ENCODE measurements at places on chromosomes 13 and 19.
A peak's percentile ranks its signal among the peaks of the same experiment; 100 is the strongest.

DNA sequence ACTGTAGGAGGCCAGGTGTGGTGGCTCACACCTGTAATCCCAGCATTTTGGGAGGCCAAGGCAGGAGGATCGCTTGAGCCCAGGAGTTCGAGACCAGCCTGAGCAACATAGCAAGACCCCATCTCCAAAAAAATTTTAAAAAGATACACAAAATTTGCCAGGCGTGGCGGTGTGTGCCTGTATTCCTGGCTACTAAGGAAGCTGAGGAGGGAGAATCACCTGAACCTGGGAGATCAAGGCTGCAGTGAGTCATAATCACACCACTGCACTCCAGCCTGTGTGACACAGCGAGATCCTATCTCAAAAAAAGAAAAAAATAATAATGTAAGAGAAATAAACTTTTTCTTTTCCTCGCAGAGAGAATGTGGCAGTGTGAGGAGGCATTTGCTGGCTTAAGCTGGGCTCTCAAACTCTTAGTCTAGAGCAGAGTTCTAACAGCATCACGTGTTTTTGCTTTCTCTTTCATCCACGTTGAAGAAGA lies 21.1 kb downstream of the FAM187B start:
- no peak for DNase-seq

DNA sequence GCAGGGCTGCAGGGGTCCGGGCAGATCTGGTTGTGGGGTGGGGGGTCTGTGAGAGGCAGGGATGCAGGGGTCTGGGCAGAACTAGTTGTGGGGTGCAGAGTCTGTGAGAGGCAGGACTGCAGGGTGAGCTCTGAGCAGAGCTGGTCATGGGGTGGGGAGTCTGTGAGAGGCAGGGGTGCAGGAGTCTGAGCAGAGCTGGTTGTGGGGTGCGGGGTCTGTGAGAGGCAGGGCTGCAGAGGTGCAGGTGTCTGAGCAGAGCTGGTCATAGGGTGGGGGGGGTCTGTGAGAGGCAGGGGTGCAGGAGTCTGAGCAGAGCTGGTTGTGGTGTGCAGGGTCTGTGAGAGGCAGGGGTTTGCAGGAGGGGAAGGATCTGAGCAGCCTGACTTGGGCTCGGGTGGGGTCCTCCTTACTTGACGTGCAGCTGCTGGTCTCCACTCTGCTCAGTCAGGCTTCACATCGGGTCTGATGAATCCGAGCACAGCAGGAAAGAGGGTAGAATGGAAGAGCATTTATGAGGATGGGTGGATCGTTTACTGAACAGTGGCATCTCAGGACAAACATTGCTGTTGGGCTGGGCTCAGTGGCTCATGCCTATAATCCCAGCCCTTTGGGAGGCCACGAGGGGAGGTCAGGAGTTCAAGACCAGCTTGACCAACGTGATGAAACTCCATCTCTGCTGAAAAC lies 31.2 kb downstream of the IGFL2 start:
- no peak for DNase-seq

DNA sequence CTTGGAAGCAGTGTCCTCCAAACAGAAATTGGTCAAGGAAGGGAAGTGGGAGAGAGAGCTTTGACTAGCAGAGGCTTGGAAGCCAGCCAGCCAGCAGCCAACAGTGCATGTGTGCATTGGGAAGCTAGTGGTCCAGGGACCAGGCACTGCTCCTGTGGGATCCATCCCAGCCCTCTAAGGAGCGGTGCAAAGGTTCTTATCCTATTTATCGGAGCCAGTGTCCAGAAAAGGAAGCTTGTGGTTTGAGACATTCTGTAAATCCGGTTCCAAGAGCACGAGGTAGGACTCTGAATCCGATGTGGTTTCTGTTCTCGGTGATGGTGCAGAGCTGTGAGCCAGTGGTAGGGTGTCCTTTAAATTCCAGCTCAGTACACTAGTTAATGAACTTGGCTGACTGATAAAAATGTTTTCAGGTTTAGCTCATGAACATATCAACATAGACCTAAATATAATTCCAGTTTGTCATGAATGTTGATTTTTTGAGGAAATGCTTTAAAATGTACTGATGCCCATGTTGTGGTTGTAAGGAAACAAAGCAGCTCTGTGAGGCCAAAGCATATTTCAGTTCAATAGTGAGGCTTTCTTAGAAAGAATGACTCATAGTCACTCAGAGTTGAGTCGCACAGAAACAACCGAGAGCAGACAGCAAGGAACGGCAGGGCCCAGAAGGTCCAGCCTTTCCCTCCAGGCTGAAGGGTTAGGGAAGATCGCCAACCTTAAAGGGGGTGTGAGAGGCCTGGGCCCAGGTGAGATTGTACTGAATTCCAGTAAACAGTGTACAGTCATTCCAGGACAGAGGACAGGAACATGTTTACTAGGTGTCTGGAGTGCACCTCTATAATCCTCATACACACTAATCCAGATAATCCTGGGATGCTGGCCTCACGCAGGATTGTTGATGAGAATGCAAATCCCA lies 21.5 kb upstream of the GARRE1 start:
- DNase-seq, result peak; percentile 45

- peak; percentile 54 for DNase-seq
These were observed 36.2 kb upstream of the GARRE1 start for GRCh38 chr19:34217952-34218817.

- no peak for DNase-seq
These were observed 2.3 kb upstream of the FCAR start for GRCh38 chr19:54871696-54872095.

- DNase-seq, result no peak
These were observed 1.4 kb upstream of the PLIN4 start for GRCh38 chr19:4519521-4520277.

DNA sequence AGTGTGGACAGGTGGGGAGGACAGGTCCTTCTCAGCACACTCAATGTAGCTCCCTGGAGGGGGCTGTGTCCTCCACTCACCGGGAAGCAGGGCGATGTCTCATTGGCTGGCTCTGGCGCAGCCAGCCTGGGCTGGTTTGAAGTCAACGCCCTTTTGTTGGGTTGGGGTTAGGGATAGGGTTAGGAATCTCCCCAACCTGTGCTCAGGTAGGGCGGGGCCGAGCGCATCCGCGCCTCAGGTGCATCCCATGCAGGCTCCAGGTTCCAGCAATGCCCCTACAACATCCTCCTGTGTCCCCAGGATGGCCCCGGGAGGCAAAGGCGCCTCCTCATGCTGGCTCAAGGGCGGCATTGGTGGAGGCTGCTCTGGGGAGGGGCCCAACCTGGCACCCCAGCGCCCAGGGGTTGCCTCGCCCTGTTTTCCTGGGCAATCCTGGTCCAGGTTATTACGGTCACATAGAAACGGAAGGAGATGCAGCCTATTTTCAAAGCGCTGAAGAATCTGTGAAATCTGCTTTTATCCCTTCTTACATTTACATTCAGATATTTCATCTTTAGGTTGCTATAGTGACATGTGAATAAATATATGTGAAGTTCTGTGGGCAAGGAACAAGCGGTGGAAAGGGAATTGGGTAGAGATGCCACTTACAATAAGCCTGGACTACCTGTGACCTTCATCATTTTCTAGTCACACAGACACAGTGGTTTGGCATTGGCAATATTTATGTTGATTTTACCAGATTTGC lies 74.3 kb downstream of the TM9SF2 start:
- DNase-seq, result no peak

DNA sequence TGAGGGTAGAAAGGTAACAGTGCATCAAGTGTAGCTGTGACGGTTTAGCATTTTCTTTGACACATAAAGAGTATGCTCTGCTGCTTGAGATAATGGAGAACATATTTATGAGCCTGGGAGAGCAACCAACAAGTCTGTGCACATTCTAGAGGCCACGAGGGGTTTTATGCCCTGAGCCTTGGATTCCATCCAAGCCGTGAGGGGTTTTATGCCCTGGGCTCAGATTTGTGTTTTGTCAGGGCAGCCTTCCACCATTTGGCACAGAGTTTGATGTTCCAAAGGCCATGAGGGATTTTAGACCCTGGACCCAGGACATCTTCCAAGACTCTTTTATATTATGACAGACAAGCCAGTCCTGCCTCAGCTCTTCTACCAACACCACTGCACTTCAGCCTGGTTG lies 106.4 kb downstream of the ZNF486 start:
- DNase-seq, result no peak

DNA sequence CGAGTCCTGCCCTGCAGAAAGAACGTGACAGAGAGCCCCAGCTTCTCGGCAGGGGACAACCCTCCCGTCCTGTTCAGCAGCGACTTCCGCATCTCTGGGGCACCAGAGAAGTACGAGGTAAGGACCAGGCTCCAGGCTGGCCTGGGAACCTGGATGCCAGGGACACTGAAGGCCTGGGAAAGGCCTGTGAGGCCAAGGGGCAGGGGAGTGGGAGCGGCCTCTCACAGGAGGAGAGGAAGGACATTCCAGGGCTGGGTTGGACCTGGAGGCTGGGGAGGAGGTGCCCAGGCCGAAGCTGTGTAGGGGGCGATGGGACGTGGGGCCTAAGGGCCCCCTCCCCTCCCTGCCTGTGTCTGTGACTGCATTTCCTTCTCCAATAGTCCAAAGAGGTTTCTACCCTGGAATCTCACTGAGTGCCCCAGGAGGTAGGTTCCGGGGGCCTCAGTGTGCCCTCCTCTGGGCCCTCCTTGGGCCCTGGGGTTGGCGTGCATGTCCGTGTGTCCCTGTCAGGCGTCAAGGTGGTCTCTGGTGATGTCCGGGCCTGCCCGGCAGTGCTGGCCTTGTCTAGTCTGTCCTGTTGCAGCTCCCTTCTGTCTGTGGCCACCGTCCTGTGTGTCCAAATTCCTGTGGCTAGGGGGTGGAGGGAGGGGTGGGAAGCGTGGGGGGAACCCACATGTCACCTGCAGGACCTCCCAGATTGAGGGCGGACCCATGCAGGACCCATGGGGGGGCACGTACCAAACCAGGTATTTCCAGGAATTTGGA lies 16.9 kb upstream of the CD22 start:
- no peak for DNase-seq

GRCh38 chr19:46052896-46053295 lies 12.1 kb upstream of the IGFL4 start:
- no peak for DNase-seq

GRCh38 chr19:1244693-1245451 lies 3.3 kb downstream of the ATP5F1D start:
- DNase-seq, result peak; percentile 51

DNA sequence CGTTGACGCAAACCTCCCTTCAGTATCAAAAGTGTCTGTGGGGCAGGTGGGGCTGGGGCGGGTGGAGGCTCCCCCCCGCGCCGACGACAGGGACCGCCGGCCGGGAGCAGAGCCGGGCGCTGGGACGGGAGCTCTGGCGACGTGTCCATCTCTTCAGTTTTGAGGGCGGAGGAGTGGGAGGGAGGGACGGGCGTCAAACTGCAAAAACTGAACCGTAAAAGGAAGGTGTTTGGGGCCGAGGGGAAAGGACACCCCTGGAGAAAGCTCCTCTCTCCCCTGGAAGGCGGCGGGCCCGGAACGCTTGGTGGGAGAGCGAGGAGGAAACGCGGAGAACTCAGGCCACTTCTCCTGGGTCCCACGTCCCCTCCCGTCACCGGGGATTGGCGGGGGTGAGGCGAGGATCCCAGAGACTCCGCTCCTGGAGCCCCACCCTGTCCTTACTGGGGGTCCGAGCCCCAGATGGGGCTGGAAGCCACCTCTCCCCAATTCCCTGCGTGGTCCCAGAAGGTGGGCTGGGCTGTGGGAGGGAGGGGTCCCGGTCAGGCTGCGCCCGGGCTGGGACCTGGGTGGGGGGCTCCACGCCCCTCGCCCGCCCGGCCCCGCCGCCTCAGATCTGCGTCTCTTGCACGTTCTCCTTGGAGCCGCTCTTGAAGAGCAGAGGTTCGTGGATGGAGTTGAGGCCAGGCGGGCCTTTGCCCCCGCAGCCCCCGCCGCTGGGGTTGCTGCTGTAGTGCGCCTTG lies 3.4 kb upstream of the ASPDH start:
- no peak for DNase-seq

GRCh38 chr13:40187841-40188591 lies 478.4 kb downstream of the FOXO1 start:
- DNase-seq, result peak; percentile 60

DNA sequence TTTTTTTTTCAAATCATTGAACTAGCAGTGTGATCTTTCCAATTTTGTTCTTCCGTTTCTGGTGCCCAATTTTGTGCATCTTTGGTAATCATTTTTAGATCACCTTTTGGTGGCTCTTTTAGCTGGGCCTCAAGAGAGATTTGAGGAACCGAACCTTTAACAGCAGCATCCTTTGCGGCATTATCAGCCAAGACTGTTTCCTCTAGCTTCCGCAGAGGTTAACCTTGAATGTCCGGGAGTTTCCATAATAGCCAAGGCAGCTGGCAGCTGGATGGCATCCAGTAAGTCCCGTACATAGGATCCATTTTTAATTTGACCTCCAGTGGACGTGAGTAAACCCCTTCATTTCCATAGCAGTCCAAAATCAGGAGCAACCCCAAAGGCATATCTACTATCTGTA lies 9.6 kb downstream of the IRGC start:
- no peak for DNase-seq

- no peak for DNase-seq
These were observed 56.8 kb downstream of the THSD1 start for GRCh38 chr13:52348983-52349780.

- no peak for DNase-seq
These were observed 223.5 kb downstream of the POSTN start for GRCh38 chr13:37375071-37375470.

DNA sequence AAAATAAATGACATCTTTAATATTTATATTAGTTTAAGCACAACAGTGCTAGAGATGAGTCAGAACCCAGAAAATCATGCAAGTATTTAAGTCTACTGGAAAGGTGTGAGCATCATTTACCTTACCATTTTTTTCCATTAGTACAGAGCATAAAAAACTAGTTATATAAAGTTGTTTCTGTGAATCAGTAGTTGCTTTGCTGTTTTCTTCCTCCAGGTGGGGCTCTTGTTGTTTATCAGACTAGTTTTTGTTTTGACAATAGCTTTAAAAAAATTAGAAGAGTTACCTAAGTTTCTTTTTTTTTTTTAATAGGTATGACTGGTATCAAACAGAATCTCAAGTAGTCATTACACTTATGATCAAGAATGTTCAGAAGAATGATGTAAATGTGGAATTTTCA lies 12.7 kb downstream of the SUGT1 start:
- DNase-seq, result no peak

- DNase-seq, result no peak
These were observed 20.3 kb downstream of the NFIC start for GRCh38 chr19:3386447-3387234.

DNA sequence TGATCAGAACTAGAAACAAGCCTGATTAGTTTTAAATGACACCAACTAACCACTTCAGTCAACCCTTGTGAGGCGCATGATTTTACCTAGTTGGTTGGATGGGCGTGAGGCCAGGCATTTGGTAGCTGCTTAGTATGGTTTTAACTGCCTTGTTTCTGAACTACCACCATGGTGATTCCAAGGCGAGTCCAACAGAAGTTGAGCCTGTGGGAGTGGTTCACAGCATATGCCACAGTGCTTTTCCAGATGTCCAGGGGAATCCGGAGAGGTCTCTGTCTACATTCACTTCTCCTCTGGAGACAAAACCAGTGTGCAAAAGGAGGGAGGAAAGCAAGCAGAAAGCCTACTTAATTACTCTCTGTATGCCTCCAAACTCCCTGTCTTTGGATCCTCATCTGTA lies 524.1 kb downstream of the GPC6 start:
- no peak for DNase-seq

DNA sequence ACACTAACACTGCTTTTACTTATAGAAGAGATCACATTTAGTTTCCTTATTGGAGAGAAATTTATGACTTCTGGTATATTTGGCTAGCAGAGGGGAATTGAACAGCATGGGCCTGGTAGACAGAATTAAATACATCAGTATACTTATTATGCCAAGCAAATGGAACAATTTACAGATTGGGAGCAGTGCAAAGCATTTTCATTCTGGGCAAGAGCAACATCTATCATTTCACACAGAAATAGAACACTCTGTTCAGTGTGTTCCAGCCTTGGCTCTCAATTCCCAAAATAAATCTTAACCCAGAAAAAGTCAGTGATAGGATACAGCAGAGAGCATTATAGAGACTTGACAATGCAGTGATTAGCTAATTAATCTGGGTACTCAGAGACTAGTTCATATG lies 604.0 kb upstream of the SLITRK6 start:
- no peak for DNase-seq

Measured in activated T-cell treated with anti-CD3 and anti-CD28 coated beads, Interleukin-2, amount 50 U/mL, for 24 hours (primary cell).